ENCODE measurements at places on chromosomes 11 and 22.

GRCh38 chr11:44305470-44306051 lies 4.4 kb downstream of the ALX4 start:
- no peak for DNase-seq

DNA sequence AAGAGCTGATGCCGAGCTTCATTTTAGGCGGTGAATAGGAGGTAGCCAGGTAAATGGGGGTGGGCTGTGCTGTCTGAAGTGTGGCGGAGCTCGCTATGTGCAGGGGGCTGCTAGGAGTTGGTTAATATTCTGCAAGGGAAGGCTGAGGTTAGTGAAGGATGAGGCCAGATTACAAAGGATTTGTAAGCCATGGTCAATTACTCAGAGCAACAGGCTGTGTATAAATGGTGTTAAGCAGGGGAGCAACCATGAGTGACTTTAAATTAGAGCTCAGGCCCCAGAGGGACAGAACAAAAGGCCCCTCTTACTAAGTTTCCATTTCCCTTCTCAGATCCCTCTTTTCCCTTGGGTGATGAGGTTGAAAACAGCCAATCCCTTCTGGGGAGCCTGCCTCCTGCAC lies 7.3 kb upstream of the MCAM start:
- DNase-seq = no peak

GRCh38 chr11:27414644-27415043 lies 51.6 kb upstream of the CCDC34 start:
- no peak for DNase-seq

DNA sequence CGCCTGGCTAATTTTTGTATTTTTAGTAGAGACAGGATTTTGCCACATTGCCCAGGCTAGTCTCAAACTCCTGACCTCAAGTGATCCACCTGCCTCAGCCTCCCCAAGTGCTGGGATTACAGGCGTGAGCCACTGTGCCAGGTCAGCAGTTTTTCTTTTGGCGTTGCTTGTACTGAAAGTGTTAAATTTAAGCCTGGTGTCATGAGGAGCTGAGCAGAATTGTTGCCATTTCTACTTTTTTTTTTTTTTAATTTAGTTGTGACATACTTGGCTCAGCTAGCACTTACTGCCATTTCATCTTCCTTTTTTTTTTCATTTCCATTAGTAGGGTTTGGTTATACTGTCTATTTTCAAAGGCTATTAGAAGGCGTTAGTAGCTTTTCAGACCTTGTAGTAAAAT lies 10.7 kb downstream of the TAB1 start:
- DNase-seq = no peak

- DNase-seq = no peak
Observed at GRCh38 chr11:16001044-16001568, 355.2 kb downstream of the SOX6 start.

GRCh38 chr22:43829904-43830851 lies 18.1 kb upstream of the EFCAB6 start:
- no peak for DNase-seq

DNA sequence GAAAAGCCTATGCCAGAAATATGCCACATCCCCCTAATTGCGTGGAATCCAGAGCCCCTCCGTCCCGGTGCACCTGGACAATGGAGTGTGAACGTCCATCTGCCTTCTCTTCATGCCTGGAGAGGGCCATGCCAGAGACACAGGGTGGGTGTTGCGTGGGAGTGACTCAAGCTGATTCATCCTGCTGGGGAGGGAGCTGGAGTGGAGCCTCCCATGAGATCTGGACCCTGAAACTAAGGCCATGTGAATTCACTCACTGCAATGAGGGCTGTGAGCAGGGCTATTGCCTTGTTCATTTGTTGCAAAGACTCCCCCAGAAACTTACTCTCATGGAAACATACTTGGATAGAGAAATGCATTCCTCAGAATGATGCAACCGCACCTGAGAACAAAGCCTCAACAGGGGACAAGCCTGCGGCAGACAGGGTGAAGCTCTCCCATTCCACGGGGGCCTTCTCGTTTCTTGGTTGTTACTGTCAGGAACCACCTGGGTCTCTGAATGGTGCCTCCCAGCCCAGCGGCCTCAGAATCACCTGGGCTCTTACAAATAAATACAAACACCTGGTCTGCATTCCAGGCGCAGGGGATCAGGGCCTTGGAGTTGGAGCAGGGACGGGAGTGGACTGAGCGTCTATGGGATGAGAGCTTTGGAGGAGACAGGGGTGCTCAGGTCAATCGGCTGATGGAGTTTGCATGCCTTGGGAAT lies 1031.2 kb downstream of the BRD1 start:
- DNase-seq = no peak

- no peak for DNase-seq
Observed at GRCh38 chr11:72452495-72452894, 18.2 kb upstream of the CLPB start.
